CD4-positive, alpha-beta T cell treated with Interleukin-21 for 1 hour (primary cell): ENCODE measurements at places on chromosomes 5 and 9.

DNA sequence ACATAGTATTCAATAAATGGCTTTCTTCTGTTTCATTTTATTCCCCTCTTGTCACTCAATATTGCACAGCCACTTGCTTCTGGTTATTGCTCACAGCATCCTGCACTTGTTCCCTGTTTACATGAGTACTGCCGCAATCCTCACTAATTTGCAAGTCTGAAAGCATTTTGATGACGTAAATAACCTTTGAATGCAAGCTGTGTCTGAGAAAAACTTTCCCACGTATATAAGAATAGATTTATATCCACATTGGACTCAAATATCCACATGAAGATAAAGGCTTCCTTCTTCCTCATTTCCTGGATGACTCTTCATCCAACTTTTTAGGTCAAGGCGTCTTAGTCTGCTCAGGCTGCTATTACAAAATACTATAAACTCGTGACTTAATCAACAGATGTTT, 88.2 kb upstream of the DAP start:
- DNase-seq, result no peak

GRCh38 chr5:133309984-133310621, 258.3 kb downstream of the HSPA4 start:
- no peak for DNase-seq

- no peak for DNase-seq
These were observed 14.9 kb downstream of the TXN start for GRCh38 chr9:110241260-110241857.

- no peak for DNase-seq
These were observed 216.9 kb downstream of the GABBR2 start for GRCh38 chr9:98491828-98492227.

DNA sequence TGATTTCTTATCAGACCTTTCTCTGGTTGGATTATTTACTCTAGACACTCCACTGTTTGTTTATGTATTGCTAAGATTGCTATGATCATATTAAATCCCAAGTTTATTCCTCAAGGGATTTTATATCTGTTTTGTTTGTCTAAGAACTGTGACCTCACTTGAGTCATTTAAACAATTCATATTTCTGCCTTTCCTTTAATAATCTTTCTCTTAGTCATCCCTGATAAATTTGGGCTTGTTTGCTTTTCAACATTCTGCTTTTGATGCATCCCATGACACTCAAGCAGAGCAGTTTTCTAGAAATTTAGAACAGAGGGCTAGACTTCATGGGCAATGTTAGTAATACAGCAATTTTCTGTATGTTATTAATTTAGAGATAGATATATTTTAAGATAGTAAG, 231.6 kb upstream of the TNC start:
- DNase-seq, result no peak

- DNase-seq, result peak; percentile 47
These were observed 666 bp downstream of the PPARGC1B start for GRCh38 chr5:149730620-149731331.

GRCh38 chr5:170056561-170057267, 49.0 kb upstream of the FOXI1 start:
- no peak for DNase-seq

GRCh38 chr5:101688156-101688555, 607.9 kb downstream of the SLCO4C1 start:
- no peak for DNase-seq

- peak; percentile 40 for DNase-seq
These were observed 61.1 kb downstream of the LMNB1 start for GRCh38 chr5:126837906-126838539.

- DNase-seq, result no peak
These were observed 135.0 kb downstream of the MVB12B start for GRCh38 chr9:126461608-126462007.

GRCh38 chr9:133737774-133738639, at the start of gene SARDH:
SARDH (minus strand) TSS chr9:133738352; CDS start chr9:133734173, 4,179 bp downstream.
- peak; percentile 37 for DNase-seq

DNA sequence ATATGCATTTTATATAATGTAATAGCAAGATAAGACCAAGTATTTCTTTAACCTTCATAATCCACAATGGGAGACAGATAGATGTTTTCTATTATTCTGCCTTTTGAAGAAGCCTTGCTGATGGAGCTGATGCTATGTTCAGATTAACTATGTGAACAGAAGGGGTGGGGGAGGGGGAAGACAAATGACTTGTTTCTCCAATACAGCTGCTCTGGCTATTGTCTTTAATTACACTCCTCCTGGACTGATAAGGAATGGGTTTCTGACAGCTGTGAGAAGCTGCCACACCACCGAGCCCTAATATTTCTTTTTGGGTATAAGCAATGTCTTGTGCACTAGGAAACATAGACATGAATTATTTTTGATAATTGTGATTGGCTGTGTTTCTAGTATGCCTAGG, 62.0 kb downstream of the CAVIN4 start:
- no peak for DNase-seq

- DNase-seq, result no peak
These were observed 402.3 kb downstream of the LRRC70 start for GRCh38 chr5:62980884-62981283.

DNA sequence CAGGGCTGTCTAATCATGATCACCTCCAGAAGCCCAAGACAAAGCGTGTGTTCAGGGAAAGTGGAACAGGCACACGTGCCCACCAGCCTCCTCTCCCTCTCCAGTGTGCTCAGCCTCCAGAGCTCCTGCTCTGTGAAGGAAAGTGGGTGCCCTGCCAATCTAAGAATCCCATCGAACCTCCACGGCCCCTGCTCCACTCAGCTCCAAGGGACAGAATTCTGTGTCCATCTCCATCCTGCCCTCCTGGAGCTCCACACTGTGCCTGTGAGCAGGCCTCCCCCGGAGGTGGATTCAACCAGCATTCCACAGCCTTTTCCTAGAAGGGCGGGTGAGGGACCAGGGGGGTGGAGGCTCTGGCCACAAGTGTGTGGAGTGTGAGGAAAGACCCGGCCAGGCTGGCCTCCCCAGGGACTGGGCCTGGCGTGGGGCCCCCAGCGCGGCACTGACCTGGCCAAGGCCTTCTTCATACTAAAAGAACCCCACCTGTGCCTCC, 6.0 kb downstream of the EEIG1 start:
- DNase-seq, result no peak

DNA sequence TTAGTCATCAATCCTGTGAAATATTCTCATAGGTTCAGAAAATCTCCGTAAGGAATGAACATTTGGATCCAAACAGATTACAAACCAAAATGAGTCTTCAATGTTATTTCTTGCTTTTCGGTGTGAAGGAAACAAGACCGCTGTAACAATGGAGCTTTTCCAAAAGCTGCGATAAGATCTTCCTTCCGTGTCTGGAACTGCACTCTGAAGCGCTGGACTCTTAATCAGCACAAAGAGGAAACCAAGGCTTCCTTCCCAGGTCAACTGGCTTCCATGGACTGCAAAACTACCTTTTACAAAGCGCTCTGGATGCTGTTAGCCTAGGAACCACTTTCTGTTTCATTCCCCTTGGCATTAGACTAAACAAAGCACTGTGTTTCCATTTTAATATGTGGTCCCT, 137.9 kb upstream of the BASP1 start:
- DNase-seq, result no peak

DNA sequence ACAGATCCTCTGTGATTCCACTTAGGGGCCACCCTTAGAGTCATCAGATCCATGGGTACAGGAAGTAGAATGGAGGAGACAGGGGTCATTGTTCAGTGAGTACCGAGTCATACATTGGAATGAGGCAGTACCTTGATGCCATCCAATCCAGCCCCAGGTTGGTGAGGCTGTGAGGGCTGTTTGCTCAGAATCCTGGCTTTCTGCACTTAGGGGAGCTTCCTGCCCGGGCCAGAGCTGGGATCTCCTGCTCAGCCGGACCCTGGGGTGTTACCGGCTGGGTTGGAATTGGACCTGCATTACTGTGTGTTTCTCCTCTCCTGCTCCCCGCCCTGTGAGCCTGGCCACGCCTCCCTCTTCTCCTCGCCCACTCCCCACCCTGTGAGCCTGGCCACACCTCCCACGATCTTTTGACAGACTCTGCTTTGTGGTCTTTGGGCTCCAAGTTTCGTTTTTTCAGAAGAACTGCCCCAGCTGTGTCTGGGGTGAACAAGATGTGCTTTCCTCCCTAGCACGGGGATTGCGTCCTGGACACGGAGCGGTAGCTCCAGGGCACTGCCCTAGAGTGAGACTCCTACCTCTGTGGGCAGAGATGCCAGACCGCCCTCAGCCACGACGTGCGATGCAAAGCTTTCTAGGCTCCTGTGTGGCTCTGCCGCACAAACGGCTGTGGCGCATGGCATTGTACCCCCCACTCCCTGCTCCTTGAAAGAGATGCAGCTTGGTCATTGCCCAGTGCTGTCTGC, 15.4 kb downstream of the TRAF2 start:
- DNase-seq, result peak; percentile 79

DNA sequence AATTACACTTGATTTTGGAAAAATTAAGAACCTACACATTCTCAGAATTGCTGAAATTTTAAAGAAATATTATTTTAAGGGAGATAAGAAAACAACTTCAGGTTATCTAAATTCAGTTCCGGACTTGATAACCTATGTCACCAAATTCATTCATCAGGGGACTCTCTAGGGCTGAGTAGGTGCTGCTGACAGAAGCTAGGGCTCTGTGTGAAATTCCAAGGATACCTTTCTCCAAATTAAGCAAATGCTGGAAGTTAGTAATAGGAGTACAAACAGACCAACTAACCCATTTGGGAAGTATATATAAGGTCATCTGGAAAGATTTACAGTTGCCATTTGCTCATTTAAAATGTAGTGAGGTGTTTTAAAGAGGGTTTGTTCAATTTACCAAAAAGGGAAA, 84.3 kb downstream of the SMIM23 start:
- no peak for DNase-seq

DNA sequence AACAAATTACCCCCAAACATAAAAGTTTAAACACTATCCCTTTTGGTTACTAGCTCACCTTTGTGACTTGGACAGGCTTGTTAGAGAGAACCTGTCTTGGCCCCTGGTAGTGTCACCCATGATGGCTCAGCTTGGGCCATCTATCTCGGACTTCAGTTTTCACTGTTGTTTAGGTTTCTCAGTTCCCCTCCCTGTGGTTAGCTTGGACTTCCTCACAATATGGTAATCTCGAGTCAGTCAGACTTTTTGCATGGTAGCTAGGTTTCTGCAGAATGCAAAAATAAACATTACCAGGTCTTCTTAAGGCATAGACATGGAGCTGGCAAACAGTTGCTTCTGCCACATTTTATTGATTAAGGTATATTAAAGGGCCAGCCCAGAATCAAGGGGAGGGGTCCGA, 324.3 kb upstream of the RORB start:
- DNase-seq, result no peak

- no peak for DNase-seq
These were observed 231.0 kb downstream of the CDK5RAP2 start for GRCh38 chr9:120348951-120349429.

- DNase-seq, result no peak
These were observed 92.3 kb downstream of the HSD17B3 start for GRCh38 chr9:96209407-96210271.

DNA sequence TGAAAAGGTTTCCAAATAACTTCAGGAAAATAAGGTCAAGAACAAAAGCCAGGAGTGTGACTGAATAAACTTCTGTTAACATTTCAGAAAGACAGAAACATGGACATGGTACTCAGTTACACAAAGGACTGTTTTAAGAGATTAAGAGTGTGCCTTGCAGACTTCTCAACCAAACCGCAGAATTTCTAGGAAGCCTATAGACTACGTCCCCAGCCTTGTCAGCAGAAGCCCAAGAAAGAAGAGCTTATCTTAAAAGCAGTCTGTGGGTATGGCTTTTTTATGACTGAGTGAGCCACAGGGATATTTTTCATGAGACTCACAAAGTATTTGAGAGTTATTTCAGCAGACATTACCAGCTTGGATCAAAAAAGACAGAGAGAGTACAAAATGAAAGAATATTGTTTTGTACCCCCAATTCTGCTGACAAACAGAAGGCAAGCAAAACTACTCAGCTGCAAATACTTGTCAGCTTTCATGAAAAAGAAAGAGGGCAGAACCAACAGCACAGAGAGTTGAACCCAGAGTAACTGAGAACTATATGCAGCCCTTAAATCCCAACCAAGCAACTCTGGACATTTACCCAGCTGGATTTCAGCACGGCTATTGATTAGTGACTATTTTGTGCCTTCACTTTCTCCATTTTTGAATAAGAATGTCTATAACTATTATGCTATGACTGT, 711.0 kb upstream of the CTNND2 start:
- no peak for DNase-seq

- DNase-seq, result no peak
These were observed 122.5 kb downstream of the COL23A1 start for GRCh38 chr5:178467568-178468195.

DNA sequence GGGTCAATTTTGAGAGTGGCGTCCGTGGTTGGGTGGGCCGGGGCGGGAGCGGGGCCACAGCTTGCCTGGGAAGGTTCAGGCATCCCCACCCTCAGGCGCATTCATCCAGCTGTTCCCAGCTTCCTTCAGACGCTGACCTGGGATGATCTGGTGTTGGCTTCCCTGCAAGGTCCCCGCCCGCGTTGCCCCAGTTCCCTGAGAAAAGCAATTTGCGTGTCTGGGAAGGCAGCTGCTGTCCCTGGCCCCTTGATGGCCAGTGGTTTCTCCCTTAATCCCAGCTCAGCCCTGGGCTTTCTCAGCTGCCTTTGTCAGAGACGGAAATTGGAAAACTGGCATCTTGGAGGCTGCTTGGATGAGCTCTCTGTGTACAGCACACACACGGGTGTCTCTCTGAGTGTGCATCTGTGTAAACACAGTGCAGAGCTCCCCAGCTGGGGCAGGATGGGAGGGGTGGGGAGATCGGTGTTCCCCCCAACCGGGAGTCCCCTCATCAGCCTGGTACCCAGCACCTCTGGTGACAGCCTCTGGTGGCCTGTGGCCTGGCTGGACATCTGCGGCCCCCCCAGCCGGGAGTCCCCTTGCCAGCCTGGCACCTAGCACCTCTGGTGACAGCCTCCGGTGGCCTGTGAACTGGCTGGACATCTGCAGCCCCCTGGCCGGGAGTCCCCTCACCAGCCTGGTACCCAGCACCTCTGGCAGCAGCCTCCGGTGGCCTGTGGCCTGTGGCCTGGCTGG, 94.0 kb downstream of the COL5A1 start:
- DNase-seq, result no peak

GRCh38 chr5:86709157-86709881, 91.6 kb downstream of the COX7C start:
- no peak for DNase-seq

DNA sequence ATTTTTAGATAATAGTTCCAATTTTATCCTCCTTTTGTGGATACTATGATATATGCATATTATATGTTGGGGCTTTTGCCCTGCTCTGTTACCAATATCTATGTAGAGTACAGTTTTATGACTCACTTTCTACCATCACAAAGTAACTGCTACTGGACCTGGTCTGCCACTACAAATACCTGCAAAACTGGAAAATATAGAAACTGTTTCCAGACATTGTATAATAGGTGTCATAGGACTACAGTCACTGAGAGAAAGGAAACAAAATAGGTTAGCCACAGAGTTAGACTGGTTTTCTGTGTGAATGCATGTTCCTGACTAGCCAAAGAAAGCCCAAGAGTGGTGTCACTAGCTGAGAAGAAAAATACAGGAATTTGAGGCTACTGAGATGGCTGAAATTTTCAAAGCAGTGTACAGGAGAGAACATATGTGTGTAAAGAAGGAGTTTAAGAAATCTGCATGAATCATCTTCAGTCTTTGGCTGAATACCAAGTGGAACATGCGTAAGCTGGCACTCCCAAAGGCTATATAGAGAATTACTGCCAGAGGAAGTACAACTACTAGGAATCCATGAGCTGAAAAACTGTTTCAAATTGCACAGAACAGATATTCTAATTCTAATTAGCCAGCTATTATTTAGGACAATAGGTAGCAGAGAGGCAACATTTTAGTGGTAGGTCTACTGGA, 29.0 kb upstream of the FAM174A start:
- no peak for DNase-seq

- DNase-seq, result no peak
These were observed 572 bp downstream of the SCGB3A1 start for GRCh38 chr5:180590543-180591310.

GRCh38 chr5:116733991-116734975, 159.7 kb upstream of the SEMA6A start:
- DNase-seq, result no peak
